ENCODE measurements at places on chromosomes 5 and 9. TPM values are rescaled to one million over a fixed set of nuclear protein-coding genes. Genes with fewer than 3 reads are reported as not detected.

STPG3 gene
- not detected for total RNA-seq

MARCOL gene
- not detected for total RNA-seq

CSNK1G3 gene
- 48.2 TPM for total RNA-seq

TRIM7 gene
- 1.8 TPM for total RNA-seq

ACOT12 gene
- total RNA-seq, result not detected

HTR4 gene
- total RNA-seq, result not detected

IFNA7 gene
- not detected for total RNA-seq

SPZ1 gene
- not detected for total RNA-seq

HAPLN1 gene
- not detected for total RNA-seq

GHR gene
- 0.45 TPM for total RNA-seq

DMGDH gene
- 1.3 TPM for total RNA-seq

ORM2 gene
- not detected for total RNA-seq

SLC45A2 gene
- total RNA-seq, result not detected

QRFP gene
- not detected for total RNA-seq

CDKN2B gene
- total RNA-seq, result 30.4 TPM

CDH9 gene
- total RNA-seq, result not detected

DNA sequence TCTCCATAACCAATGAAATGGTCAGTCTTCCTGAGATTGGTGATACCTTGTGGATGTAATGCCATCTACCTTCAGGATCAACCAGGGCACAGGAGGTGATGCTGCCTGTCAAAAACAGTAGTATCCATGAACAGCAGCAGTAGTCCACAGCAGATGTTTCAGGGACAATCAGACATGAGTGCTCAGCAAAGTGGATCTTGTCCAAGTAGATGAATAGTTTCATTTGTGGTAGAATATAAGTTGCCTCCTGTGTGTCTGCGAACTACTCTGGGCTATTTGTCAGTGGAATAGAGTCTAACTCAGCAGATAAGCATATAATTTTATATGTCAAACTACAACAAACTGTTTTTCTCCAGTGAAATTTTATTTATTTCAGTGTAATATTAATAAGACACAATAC, 1860.1 kb upstream of the ACO1 start:
- DNase-seq, result no peak

DNA sequence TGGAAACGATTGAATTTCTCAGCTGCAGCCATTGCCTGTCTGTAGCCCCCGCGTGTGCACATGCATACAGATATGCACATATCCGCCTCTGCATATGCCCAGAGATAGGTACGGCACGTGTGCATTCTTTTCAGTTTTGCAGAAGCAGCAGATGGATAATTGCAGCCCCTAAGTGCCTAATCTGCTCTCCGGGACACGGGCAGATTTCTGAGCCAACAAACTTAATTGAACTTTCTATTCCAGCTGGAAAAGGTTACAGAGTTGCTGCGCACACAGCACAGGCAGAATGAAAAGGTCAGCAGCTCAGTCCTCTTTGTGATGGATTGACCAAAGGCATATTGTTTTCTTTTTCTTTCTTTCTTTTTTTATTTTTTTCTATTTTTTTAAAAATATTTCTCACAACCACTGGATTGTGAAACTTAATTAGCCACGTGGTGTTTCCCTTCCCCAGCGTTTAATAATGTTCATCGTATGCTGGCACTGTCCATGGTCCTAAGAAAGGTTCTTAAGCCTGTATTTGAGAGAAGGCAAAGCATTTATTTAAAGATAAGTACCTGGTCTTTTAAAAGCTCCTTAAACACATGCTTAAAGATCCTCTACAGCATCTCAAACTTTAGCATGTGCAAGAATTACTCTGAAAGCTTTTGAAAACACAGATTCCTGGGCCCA, 270.2 kb upstream of the BRINP1 start:
- no peak for DNase-seq

DNA sequence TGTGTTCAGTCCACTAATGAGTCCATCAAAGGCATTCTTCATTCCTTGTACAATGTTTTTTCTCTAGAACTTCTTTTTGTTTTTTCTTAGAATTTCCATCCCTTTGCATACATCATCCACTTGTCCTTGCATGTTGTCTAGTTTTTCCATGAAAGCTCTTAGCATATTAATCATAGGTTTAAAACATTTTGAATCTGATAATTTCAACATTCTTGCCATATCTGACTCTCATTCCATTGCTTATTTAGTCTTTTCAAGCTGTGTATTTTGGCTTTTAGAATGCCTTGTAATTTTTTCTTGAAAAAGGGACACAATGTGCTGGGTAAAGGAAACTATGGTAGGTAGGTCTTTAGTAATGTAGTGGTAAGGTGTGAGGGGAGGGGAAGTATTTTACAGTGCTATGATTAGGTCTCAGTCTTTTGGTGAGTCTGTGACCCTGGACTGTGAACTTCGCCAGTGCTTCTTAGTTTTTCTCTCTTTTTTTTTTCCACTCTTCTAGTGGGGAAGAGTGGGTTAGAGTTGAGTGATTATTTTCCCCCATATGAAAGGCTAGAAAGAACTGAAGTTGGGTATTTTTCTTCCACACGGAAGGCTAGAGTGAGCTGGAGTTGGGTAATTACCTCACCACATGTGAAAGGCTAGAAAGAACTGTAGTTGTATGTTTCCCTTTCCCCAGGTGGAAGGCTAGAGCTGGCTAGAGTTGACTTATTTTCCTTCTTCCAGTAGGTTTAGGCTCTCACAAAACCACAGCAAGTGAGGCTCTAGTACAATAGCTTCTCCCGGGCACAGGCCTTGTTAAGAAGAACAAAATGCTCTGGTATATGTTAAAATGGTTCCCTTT, 172.1 kb downstream of the SNX18 start:
- no peak for DNase-seq

GRCh38 chr5:139461698-139462097, 845 bp downstream of the ECSCR start:
- DNase-seq, result no peak

- DNase-seq, result no peak
Measured at GRCh38 chr9:125679597-125680189, 27.3 kb downstream of the MAPKAP1 start.

GRCh38 chr9:2354856-2355696, 266.5 kb upstream of the VLDLR start:
- DNase-seq, result no peak

- no peak for DNase-seq
Measured at GRCh38 chr9:99497641-99498040, 275.6 kb downstream of the SEC61B start.

DNA sequence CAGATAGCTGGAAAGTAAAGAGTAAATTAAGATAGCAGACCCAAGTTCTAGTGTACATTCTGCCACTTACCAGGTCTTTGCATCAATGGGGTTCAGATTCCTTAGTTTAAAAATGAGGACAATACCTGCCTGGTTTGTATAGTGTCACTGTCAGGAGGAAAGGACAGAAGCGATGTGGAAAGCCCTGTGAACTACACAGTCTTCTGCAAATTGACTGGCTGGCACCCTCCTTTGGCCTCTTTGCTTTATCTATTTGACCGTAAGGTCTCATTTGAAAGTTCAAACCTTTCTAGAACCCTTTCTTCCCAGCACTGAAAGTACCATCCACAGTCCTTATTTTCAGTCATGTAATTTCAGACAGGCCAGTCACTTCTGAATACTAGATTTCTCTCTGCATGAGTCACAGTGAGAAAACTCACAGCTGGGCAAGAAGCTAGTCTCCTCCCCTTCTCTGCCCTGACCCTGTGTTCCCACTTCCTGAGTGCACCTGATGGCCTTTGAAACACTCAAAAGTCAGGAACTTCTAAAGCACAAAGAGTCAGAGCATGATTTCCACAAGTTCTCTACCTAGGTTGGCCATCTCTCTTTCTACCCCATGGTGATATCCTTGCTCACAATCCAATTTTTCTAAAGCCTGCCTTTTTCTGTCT, 91.3 kb upstream of the RASEF start:
- DNase-seq, result peak; percentile 24

DNA sequence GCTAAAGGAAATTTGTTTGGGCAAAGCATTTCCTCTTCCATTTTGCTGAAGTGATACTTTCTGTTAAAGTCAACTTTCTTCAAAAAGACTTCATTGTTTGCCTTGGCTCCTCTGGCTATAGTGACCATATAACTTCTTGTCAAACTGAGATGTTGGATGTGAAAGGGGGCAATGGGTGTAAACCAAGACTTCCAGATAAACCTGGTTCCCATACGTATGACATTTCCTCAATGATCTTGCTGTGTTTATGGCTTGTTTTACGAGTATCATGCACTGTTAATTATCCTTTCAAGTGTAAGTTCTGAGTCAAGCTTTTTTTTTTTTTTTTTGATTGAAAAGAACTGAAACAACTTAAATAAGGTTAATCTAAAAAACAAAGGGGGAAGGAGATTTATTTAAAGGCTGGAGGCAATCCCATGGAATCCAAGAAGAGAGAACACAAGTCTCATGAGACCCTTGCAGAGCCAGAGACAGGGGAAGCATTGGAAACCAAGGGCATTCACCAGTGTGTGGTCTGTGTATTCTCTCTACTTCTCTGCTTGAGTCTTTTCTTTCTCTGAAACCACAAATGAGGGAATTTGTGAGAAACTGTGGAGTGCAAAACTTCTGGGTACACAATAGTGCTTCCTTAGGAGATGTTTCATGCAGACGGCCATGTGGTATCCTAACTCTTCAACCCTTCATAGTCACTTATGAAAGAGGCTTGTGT, 335.3 kb downstream of the RAB3C start:
- DNase-seq, result no peak

DNA sequence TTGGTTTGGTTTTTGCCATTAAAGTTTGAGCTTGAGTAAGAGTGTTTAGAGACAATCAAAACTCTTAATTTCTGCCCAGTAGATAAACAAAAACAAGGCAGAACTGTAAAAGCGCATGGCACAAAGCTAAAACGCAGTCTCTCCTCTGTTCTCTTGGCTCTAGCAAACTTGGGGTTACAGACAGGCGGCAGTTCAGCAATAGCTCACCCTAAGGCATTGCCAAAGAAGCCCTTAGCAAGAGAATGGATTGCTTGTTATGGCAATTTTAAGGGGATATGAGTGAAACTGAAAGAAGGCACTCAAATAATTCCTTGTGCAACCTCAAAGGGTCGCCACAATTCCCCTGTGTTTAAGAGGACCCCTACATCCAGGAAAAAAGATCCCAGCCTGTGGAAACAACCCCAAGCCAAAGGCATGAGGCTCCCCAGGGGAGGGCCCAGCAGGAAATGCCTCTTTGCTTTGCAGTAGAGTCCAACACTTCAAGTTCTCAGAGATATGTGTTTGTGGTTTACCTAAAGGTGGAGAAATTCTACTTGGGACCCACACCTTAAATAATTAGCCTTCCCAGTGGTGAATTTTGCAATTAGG, 317.0 kb upstream of the MPDZ start:
- no peak for DNase-seq

- DNase-seq, result no peak
Measured at GRCh38 chr9:134276453-134277245, 49.6 kb upstream of the RXRA start.

- DNase-seq, result no peak
Measured at GRCh38 chr5:146788898-146789297, 89.7 kb downstream of the PPP2R2B start.

- no peak for DNase-seq
Measured at GRCh38 chr5:169599451-169599850, 15.9 kb downstream of the SPDL1 start.

GRCh38 chr9:107749787-107750444, 260.3 kb upstream of the KLF4 start:
- DNase-seq, result peak; percentile 75

- DNase-seq, result no peak
Measured at GRCh38 chr5:174293481-174293880, 248.0 kb downstream of the NSG2 start.

- DNase-seq, result peak; percentile 51
Measured at GRCh38 chr5:178074266-178074952, 38.9 kb upstream of the N4BP3 start.

GRCh38 chr5:10577371-10578292, 13.8 kb downstream of the ANKRD33B start:
- DNase-seq, result no peak

GRCh38 chr5:51449026-51449425, 65.8 kb downstream of the ISL1 start:
- DNase-seq, result no peak
